ENCODE measurements at places on chromosomes 6 and 20. TPM values are rescaled to one million over a fixed set of nuclear protein-coding genes. Genes with fewer than 3 reads are reported as not detected.

The BMP6 gene
- total RNA-seq = 19.1 TPM

The WFDC10B gene
- not detected for total RNA-seq

The PLTP gene
- total RNA-seq = 1.9 TPM

The NOX3 gene
- total RNA-seq = not detected

The NEDD9 gene
- 40.6 TPM for total RNA-seq

The CDC40 gene
- total RNA-seq = 9.1 TPM

The LY86 gene
- total RNA-seq = not detected

The PDE7B gene
- 1.4 TPM for total RNA-seq

The SMIM26 gene
- 135 TPM for total RNA-seq

The BHLHE23 gene
- total RNA-seq = not detected

The DAAM2 gene
- total RNA-seq = not detected

The SEC63 gene
- total RNA-seq = 19.8 TPM

The PLCB1 gene
- total RNA-seq = 0.85 TPM

The SNX21 gene
- total RNA-seq = 10.9 TPM

The OR2H2 gene
- total RNA-seq = not detected

The NHSL1 gene
- 2.6 TPM for total RNA-seq

The C20orf144 gene
- 0.13 TPM for total RNA-seq

The MYBL2 gene
- 76.0 TPM for total RNA-seq

The COL9A1 gene
- total RNA-seq = 0.05 TPM

The HDAC2 gene
- 83.3 TPM for total RNA-seq

The CSNK2A1 gene
- 156 TPM for total RNA-seq

The OXT gene
- total RNA-seq = not detected

The CDH26 gene
- total RNA-seq = 0.14 TPM

The PPP1R16B gene
- total RNA-seq = 0.12 TPM

The JAG1 gene
- 32.8 TPM for total RNA-seq

The C20orf202 gene
- total RNA-seq = not detected

The HTR1E gene
- total RNA-seq = not detected

The PRDM1 gene
- total RNA-seq = 5.3 TPM

The HLA-DQA2 gene
- not detected for total RNA-seq

The LRRC73 gene
- total RNA-seq = 1.4 TPM

Measured in A549 treated with CORT108297 at 1 μM for 4 hours (cell line).